ENCODE measurements at places on chromosomes 6 and 20.

DNA sequence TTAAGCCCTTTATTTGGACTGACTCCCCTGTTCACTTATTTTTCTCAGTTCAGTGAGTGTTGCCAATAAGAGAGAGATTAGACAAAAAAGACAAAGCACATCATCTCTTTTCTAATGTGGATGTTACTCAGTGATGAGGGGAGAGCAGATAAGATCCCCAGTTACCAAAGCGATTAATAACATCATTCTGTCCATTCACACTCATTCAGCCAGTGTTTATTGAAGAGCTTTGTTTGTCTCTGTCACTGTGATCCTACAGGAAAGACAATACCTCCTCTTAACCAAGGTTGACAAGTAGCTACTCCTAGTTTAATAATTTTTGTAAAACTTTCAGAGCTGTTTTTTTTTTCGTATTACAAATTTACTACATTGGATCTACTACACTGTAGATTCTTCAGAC is 163.0 kb downstream of the EYA4 start:
- no peak for DNase-seq

- no peak for DNase-seq
Measured at GRCh38 chr20:21352703-21353102, 44.6 kb downstream of the NKX2-4 start.

- no peak for DNase-seq
Measured at GRCh38 chr6:74213995-74214394, 518.0 kb downstream of the CD109 start.

GRCh38 chr6:1885576-1886011 is 275.9 kb downstream of the FOXC1 start:
- no peak for DNase-seq

DNA sequence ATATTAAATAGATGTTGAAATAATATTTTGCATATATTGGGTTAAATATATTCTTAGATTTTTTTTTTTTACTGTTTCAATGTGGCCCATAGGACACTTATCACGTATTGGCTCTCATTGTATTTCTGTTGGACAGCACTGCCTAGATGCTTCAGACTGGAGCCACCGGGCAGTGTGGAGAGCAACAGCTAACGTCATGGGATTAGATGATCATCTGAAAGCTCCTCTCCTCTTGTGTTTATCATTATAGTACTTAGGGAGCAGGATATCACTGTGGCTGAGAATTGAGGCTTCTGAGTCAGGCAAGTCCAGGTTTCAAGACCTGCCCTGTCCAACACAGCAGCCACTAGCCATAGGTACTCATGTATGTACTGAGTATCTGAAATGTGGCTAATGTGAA is 87.4 kb downstream of the ZHX3 start:
- DNase-seq: no peak

- no peak for DNase-seq
Measured at GRCh38 chr6:137290601-137291261, 71.5 kb upstream of the IFNGR1 start.

- DNase-seq: no peak
Measured at GRCh38 chr20:34604980-34605788, 46.7 kb downstream of the MAP1LC3A start.

DNA sequence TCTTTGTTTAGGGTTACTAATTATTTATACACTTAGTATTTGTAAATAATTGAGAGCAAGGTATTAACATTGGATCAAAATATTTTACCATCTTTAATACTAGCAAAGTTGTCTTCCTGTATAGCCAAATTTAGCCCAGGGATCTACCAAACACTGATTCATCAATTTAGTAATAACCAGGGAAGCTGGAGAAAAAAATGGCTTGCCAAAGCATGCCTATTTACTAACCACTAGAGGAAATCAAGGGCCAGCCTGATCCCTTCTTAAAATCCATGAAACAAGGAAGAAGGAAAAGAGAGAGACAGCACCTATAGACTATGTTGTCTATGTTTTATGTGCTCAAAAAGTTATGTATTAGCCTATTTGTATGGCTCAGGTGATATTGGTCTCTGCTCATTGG is 450.3 kb upstream of the GJE1 start:
- no peak for DNase-seq

DNA sequence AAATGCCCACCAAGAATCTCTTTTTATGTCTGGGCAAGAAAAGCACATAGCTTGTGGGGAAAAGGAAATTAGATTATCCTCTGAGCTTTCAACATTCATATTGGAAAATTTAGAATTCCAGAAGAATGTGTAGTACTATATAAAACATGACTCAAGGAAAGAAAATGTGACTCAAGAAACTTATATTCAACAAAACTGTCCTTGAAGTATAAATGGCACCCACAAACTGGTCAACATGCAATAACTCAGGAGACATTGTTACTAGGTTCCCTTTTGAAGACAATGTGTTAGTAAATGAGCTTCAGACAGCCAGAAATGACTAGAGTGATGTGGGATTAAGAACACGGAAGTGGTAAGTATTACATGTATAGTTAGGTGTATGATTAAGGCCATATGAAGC is 26.1 kb upstream of the TINAG start:
- DNase-seq: no peak

DNA sequence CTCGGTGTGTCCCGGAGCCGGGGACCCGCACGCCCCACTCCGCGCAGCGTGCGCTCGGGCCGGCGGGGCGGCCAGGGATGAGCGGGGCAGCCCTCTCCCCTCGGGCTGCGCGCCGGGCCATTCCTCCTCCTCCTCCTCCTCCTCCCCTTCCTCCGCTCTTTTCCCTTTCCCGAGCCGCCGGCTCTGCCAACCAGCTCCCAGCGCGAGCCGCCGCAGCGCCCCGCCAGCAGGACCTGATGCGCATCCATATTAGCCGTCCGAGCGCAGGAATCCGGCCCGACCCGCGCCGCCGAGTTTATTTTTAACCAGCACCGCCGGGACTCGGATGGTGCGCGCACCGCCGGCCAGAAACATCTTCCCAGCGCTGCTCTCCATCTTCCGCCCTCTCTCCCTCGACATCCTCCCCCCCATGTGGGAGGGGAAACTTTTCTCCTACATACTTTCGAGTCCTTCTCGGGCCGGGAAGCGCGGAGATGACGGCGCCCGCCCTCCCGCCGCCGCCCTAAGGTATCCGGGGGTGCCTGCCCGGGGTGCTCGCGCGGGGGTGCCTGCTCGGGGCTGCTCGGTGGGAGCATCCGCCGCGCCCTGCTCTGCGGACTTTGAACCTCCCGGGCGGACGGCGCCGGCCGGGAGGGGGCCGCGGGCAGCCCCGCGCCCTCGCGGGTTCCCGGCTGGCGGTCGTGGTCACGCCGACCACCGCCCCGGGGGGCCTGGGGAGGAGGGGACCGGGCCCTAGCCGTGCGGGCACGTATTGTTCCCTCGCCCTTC is 619 bp downstream of the RREB1 start:
- DNase-seq: peak; percentile 24

GRCh38 chr20:6635034-6635736 is 132.3 kb upstream of the BMP2 start:
- no peak for DNase-seq

DNA sequence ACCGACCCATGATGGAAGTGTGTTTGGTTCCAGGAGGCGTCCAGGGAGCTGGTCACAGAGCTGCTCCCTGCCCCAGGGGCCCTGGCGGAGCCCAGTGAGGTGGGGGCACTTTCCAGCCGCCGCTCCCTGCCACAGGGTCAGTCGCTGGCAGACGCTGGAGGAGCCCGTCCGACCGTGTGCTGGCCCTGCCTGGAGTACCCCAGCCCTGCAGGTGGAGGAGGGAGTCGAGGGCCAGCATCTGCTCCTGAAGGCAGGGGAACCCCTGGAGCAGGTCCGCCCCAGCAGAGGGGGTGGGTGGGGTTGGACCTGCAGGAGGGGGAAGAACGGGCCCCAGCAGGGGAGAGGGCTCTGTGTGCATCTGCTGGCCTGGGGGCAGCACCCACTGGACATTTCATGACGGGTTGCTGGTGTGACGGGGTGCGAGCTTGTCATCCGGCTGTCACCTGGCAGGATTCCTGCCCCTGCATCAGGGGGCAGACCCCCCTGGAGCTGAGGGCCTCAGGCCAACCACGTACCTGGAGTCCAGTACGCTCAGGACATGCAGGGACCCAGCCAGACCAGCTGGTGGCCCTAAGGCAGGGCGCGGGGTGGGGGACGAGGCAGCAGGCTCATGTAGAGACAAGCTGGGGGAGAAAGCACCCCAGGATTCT is 32.3 kb upstream of the GATA5 start:
- DNase-seq: no peak

DNA sequence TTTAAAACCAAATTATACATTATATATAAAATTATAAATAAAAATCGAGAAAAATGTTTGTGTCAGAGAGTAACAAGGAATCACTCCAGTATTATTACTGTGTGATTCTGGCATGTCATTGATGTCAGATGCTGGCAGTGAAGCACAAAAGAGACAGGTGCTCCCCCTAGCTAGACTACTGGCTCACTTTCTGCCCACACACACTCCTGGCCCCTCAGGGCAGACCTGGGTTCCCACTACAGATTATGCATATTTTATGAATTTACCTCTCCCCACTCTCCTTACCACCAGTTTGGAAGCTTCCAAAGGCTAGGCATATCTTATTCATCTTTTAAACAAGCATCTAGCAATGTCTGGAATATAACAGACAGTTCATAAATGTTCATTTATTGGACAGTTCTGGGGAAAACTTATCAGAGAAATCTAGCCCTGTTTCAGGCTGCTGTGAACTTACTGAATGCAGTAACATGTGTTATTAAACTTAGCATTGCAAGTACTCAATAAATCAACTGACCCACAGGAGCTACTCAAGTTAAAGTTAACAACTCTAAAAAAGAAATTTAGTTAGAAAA is 12.8 kb downstream of the SNX3 start:
- no peak for DNase-seq

DNA sequence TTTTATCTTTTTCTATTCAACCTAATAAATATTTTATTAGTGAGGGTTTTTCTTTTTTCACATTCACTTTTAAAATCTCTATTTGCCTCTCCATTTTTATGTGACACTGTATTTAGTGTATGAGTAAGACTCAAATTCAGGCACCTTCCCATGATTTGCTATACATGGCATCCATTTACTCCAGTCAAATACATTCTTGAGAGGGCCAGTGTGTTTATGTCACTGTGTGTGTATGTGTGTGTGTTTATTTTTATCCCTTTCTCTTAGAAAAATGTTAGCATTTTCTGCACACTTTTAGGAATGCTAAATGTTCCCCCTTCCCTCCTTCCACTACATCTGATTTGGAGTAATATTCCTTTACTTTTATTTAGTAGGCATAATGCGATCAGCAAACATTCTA is 290.0 kb downstream of the PACRG start:
- no peak for DNase-seq

GRCh38 chr6:88358846-88359245 is 192.7 kb upstream of the CNR1 start:
- DNase-seq: no peak

DNA sequence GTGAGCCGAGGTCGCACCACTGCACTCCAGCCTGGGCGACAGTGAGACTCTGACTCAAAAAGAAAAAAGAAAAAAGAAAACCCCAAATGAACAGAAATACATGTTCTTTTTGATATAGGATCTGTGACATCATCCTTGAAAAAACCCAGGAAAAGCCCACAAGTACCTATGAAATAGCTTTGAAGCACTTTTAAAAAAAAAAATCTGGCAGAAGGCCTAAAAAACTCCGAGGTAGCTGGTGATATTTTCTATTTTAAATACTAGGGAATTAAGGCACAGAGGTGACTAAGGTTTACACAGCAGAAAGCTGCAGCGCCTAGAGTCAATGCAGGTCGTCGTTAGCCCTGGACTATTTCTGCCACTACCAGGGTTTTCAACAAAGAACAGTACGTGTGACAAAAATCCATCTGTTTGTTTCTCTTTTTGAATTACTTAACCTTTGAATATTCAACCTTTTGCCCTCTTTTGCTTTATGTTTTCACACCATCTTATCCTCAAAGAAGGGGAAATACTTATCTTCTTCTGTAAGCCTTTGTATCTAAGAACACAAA is 39.4 kb upstream of the EEF1A1 start:
- DNase-seq: no peak

DNA sequence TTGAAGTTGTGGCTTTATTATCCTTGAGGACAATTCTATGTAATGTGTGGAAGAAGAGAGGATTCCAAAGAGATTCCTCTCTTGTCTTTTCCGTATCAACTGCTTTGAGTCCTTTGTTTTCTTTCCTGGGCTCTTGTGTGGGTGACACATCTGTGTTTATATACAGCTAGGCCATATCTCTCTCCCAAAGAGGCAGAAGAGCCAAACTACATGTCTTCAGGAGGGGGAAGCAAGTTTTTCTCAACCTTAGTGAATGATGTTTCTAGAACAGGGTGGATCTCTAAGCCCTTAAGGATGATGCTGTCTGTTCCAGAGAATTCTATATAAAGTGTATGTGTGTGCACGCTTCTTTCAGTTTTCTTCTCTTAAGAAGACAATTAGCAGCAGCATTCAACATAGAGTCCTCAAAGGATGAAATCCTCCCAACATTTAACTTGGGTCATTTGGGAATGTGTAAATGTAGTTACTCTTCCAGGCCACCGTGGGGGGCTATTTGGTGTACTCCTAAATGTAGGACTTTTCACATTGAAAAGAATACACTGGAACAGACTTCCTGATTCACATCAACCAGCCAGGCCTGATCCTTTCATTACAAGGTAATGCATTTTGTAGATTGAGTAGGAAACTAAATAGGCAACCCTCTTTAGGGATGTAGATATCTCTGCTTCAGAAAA is 92.8 kb upstream of the EEF1E1 start:
- DNase-seq: no peak

DNA sequence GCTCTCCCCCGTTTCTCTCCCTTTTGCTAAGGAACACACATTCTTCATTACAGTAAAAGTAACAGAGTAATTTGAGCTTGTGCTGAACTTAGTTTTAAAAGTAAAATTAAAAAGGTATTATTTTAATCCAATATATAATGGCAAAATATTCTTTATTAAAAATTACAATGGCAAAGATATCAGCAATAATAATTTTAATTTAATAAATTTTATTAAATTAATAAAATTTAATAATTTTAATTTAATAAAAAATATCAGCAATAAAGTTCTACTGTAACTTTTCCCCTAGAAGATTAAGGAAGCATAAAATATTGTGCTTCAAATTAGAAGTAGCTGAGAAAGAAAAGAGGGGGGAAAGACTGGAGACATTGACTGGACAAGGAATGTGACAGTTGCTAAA is 32.5 kb downstream of the DSE start:
- DNase-seq: no peak

- no peak for DNase-seq
Measured at GRCh38 chr6:166779381-166779780, 152.3 kb upstream of the RPS6KA2 start.

DNA sequence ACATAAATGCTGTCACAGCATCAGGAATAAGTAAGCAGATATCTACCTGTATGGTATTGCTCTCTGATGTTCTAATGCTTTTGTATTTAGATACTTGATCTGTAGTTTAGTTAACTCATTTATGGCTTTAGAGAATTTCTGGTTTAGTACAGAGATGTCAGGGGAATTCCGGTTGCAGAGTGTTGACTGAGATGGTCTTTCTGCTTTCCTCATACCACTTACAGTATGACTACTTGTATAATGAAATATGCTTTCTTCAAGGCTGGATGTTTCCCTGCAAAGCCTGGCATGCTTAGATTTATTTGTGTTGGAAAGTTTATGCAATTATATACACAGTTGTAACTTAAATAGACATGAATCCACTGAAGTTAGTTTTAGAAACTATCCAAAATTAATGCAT is 278.4 kb downstream of the CDH26 start:
- no peak for DNase-seq

- peak; percentile 72 for DNase-seq
Measured at GRCh38 chr20:63626424-63627128, at the start of gene GMEB2. Gene GMEB2 (minus strand): TSS chr20:63627101. CDS start chr20:63619397, 7,704 bp downstream.

- DNase-seq: no peak
Measured at GRCh38 chr6:14704383-14705271, 541.2 kb upstream of the JARID2 start.
